NCI-H1417 treated with DMSO at 0.1 percent for 48 hours (cell line): ENCODE measurements at places on chromosomes 13 and 19.

GRCh38 chr13:70098669-70099068 lies 9.0 kb upstream of the ATXN8OS start:
- DNase-seq, result peak; percentile 24

GRCh38 chr13:35789335-35790165 lies 313.1 kb upstream of the MAB21L1 start:
- no peak for DNase-seq

DNA sequence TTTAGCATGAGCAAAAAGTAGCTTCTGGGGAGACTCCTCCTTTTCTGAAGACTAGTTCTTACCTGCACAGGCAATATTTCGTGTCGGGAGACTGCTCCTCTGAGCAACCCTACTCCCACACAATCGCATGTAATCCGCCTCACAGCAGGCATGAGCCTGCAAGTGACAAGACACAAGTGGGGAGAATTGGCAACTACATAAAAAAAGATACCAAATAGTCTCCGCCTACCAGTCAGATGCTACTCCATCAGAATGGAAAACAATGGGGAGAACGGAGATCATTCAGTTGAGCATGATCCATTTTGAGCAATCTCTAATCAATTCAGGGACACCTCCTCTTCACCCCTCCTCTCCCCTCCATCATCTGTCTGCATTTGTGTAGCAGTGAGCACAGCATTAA lies 321.0 kb downstream of the COG6 start:
- no peak for DNase-seq

DNA sequence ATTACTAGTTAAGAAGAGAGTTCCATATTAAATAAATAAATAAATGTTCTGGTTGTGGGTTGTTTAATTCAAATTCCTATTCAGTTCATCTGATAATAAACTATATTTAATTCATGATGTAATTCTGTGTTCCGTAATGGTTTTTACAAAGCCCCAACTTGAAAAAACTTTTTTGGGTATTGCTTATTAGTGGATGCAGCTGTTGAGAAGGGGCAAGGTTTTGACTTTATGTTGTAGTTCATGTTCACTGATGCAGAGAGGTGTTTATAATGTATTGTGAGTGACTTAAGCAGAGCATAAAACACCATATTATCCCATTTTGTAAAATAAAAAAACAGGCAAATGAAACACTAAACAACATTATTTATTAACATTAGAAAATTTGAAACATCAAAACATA lies 107.3 kb upstream of the TNFSF11 start:
- DNase-seq, result no peak

GRCh38 chr13:84433024-84433423 lies 550.8 kb upstream of the SLITRK1 start:
- DNase-seq, result no peak

- no peak for DNase-seq
These were observed 32.8 kb downstream of the COG6 start for GRCh38 chr13:39688278-39688677.

DNA sequence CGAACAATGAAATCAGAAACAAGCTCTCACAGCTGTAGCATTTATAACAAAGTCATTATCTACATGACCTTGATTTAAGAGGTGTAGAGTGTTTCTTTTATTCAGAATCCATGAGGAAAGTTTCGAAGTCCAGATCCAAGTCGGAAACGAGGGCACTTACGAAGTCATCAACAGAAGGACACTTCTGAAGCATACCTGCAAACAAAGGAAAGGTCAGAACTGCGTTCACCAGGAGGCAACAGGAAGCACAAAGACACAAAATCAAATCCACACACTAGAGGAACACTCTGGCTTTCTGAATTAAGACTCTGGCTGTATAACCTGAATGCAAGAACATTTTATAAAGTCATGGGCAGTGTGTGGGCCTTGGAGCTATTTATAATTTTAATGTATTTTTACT lies 158.9 kb downstream of the MIPEP start:
- DNase-seq, result no peak

- no peak for DNase-seq
These were observed 16.8 kb downstream of the ZNF83 start for GRCh38 chr19:52621376-52621775.

DNA sequence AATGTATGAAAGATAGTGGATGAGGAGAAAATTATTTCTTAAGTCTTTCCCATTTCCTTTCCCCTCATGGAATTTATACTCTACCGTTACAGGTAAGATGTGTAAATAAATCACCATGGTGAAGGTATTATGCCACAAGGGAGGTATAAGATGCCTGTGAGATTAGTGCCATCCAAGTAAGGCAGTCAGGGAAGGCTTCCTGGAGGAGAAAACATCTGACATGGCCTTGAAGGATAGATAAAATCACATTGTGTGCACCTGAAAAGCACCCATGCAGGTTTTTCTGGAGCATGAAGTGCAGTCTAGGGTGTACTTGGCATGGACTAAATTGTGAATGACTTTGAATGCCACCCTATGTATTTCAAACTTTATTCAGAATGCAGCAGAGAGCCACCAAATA lies 15.3 kb downstream of the MBNL2 start:
- DNase-seq, result no peak

- no peak for DNase-seq
These were observed 7.8 kb downstream of the SIN3B start for GRCh38 chr19:16837035-16837362.

DNA sequence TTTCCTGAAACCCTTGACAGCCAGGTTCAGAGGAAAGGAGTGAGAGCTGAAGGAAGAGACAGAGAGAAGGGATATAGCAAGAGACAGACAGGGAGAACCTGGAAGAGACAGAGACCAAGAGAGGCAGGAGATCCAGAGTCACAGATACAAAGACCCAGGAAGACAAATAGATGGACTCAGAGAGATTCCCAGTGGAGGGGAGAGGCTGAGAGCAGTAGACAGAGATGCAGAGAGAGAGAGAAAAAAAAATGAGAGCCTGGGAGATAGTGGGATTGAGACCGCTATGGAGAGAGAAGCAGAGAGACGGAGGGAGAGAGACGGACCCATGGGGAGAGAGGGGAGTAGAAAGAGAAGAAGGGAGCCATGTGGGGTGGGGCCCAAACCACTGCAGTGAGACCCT lies 763 bp downstream of the FXYD7 start:
- no peak for DNase-seq

DNA sequence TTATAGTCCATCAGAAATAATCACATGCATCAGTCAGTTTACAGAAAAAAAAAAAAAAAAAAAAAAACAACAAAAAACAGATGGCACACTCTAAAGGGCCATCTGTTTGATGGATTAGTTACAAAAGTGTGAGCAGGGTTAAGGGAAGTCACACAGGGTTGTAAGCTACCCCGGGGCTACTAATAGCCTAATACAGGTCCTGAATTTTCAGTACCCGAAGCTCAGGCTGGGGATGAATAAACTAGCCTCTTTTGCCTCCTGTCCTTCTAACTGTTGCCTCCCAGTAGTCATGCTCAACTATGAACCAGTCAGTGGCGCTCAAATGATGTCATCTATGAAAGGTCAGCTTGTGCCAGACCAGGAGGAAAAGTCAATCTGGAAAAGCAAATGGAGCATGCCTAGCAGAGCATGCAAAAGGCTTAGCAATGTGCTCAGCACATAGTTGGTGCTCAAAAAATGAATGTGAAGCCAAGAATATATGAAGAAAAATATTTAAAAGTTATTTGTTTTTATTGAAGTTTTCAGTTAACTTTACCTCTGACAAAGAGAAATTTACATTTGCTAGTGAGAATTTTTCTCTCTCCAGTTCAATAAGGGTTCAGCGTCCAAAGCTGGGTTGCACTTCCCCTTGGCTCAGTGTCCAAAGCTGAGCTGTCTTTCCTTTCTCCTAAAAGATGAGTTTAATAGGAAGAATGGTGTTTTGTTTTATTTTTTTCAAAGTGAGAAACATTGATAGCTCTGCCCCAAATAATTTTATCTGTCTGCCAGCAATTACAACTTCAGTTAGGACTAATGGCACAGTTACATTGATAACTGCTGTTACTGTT lies 30.8 kb upstream of the LRCH1 start:
- DNase-seq, result no peak

DNA sequence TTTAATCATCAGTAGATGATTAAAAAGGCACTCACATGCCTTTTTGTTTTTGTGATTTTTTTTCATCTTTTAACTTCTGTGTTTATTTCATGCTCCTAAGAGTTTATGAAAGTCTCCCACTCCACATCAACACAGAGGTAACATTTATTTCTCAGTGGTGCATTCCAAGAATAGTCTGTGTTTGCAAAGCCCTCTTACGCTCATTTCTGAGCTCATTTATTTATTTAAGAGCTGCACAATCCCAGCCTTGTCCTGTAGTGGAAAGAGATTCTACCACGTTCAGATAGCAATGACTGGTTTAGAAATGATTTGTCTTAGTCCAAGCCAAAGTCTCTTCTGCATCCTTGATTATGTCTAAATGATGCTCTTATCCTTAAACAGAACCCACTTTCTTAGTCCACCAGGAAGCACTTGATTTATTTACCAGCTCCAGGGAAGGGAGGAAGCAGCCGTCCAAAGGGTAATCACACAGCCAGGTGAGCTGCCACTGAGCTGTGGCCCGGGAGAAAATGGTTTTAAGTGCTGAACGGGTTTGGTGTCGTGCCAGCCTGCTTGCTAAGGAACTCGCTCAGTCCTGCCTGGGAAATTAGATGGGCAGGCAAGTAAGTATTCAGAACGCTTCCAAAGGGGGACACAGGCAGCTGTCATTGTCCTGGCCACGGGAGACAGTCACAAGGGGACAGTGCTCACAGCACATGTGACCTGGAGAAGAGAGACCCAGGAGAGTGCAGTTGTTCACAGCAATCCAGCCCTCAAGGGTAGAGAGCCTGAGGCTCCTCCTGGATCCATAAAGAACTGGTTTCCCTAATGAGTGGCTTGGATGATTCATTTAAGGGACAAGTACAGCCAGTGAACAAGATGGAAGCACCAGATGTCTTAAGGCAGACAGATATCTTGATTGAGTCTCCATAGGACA lies 131.8 kb upstream of the WASF3 start:
- DNase-seq, result no peak

DNA sequence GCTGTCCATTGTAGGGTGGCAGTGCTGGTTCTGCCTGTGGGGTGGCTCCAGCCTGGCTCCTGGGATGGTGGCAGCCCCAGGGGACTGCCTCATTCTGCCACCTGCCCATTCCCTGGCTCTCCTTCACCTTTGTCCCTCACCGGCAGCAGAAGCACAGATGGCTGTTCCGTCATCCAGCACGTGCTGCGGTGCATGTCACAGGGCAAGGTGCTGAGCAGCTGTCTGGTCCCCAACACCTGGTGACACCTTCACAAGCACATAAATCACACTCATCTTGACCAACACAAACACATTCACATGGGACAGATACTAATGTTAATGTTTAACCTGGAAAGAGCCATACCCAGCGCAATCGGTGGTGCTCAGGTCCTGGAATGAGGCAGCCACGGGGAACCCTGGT lies 126.8 kb downstream of the UQCRFS1 start:
- DNase-seq, result no peak

DNA sequence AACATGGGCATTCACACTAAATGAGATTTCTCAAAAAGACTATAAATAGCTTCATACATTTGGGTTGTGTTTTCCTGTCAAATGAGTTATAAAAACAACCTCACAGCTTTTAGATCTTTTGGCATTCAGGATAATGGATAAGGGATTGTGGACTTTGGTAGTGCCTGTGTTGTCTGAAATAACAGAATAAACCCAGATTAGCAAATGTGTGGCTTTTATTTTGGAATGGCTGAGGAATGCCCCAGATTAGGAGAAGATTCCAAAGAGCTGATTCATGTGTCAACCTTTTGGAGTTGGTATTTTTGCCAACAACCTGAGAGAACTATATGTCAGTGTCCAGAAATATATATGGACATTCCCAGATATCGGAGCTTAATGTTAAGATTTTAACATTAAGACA lies 164.7 kb downstream of the MTUS2 start:
- no peak for DNase-seq

GRCh38 chr19:19410553-19411550 lies 5.4 kb downstream of the GATAD2A start:
- DNase-seq, result no peak

GRCh38 chr19:38455031-38455430 lies 21.5 kb downstream of the RYR1 start:
- DNase-seq, result no peak

DNA sequence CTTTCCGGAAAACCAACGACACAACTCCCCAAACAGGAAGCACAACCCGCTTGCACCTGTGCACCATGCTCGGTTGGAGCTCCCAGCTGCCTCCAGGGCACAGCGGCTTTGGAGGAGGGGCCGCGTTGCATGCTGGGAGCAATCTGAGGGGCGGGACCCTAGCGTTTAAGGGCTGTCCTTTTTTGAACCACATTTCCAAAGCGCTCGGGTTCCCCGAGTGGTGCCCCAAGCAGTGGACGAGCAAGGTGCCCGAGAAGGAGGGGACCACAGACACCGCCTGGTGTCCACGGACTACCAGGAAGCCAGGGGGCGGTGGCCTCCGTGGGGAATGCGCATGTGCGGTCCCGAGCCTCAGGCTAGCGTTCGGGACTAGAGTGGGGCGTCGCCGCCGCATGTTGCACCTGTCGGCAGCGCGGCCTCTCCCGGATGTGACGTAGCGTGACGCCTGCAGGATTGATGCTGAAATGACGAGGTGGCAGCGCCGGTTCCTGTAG lies 11.9 kb upstream of the ZNF57 start:
- DNase-seq, result no peak

DNA sequence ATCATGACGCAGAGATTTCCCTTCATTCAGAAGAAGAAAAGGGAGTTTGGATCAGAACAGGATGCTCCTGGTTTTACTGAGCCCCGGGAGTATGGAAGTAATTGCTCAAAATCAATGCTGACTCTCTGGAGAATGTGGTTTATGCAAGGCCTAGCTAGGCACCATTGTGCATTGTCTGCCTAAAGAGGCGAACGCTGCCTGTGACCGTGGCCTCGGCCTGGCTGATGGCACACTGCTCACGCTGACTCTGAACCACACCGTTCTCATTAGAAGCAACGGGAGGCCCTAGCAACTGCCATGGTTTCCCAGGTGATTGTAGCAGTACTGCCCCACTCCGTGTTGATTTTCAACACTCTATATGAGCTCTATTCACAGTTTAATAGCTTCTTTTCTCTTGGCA lies 41.7 kb upstream of the UBL3 start:
- peak; percentile 3 for DNase-seq

- DNase-seq, result no peak
These were observed 1189.6 kb downstream of the PCDH9 start for GRCh38 chr13:66040506-66040905.

GRCh38 chr13:113769106-113769505 lies 10.1 kb downstream of the TMEM255B start:
- no peak for DNase-seq

DNA sequence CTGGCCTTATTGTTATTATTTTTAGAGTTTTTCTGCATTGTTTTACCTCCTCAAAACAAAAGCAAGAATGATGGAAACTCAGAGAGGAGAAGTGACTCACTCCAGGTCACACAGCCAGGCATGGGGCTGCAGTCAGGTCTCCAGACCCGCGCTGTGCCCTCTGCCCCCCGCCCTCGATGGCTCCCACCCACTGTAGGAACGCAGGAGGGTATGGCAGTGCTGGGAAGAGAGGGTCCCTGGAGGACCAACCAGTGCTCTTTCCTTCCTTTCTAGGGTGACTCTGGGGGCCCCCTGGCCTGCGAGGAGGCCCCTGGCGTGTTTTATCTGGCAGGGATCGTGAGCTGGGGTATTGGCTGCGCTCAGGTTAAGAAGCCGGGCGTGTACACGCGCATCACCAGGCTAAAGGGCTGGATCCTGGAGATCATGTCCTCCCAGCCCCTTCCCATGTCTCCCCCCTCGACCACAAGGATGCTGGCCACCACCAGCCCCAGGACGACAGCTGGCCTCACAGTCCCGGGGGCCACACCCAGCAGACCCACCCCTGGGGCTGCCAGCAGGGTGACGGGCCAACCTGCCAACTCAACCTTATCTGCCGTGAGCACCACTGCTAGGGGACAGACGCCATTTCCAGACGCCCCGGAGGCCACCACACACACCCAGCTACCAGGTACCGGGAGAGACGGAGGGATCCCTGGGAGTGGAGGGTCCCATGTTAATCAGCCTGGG lies 5.6 kb downstream of the TIMM13 start:
- DNase-seq, result no peak
